DMS 273 treated with DMSO at 0.1 percent for 48 hours (cell line): ENCODE measurements at places on chromosomes 3 and 15.

GRCh38 chr15:28998511-28998910, 112.7 kb downstream of the APBA2 start:
- no peak for DNase-seq

DNA sequence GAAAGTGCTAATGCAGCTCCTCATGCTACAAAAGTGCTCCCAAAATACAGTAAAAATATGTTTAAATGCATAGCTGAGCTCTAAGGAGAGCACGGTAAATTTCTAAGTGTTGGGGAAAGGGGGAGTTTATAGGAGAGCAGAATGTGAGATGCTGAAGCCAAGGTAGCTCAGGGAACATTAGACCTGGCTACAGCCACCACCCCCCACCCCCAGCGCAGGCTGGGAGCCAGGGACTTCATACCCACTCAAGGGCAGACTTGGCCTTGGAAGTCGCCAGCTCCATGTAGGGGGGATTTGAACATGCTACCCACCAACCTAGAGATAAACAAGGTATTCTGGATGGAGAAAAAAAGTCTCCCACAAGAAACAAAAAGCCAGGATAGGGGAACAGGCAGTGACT, 142.2 kb downstream of the MEGF11 start:
- no peak for DNase-seq

DNA sequence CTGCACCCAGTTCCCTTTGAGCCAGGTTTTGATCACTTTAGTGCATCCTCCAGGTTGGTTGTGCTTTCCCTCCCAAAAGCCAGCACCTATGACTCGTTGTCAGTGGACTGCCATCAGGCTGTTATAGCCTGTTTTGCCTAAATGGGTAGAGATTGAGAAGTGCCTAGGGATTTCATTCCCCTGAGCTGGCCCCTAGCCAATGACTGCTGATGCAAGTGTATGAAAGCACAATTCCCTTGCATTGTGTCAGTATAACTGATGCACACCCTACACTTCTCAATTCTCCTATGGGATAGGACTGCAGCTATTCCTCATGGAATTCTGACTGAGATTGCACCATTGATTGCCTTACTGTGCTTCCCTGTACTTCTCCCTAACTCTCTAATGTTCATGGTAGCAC, 102.1 kb upstream of the ARPP21 start:
- no peak for DNase-seq

DNA sequence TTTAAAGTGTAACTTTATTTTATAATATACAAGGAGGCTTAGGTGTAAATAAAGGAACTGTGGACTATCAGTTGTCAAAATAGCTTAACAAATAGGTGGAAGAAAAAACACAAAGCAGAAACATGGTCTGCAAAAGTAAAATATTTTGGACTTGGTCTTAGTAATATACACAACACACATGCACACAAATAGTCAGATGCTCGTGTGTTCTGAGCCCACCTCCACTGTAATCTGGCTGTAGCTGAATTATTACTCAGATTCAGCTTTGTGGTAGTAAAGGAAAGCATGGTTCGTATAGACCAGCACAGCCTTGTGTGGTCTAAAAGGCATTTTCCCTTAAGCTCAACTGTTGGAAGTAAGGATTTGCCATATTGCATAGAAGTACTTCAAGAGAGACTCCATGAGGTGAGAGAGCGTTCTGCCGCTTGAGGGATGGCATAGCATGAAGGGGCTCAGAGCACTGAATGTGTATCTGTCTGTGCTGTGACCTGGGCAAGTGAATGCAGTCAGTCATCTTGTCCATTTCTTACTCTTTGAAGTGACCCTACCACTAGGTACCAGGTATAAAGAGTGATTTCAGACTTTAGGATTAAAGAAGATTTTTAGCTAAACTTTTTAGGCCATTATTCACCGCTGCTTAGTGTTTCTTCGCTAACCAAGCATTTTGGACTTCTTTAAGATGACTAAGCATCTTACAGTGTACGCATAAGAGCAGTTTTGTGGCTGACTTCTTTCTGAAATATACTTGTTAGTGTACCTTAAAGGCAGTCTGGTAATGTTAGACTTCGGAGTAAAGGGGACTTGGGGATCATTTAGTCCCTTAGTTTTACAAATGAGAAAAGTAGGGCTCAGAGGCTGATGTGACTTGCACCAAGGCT, 15.2 kb downstream of the TPM1 start:
- no peak for DNase-seq

GRCh38 chr3:39485547-39485946, 18.1 kb downstream of the MOBP start:
- no peak for DNase-seq

DNA sequence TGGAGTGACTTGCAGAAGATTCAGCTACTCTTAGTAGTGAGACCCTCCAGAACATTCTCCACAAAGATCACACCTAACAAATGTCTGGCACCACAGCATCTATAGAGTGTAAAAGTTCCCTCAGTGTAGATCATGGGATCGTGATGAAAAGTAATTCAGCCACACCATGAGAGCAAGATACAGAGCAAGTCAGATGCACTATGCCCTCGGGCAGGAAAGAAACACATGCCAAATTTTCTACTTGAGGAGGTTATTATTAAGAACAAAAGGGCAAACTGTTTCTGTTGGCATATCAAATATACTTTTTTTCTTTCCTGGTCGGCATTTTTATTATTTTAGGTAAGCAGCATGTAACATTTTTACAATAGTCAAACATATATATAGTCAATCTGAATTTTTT, 44.8 kb upstream of the SNTN start:
- no peak for DNase-seq

DNA sequence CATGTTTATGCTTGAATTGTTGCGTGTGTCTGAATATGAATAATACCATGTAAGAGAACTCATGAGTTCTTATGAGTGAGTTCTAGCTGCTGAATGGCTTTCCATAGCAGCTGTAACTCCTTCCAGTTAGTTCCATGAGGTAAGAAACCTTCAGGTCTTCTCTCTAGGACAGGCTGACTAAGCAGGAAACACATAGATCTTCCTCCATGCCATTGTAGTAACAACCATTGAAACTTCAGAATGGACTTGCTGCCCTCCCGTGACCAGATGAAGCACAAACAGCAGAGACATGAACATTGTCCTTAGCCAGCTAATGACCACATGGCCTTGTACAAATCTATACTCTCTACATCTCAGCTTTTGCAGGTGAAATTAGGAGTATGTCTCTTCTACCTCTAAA, 200.0 kb downstream of the ZNF385D start:
- DNase-seq, result no peak

DNA sequence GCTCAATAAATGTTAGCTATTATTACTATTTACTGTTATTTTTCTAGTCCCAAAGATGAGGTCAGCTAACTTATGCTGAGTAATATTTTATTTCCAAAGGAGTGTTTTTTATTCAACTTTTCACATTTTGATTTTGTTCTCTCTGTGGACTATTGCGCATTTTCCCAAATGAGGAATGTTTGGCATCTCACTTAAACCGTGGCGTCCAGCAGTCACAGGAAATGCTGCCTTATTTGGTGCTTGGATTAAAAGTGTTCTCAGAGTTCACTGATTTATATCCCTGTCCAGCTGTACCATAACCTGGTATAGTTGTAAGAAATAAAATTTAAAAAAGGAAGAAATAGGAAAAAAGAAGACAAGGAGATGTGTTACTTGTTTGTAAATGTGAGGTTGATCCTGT, 166.8 kb downstream of the THSD4 start:
- DNase-seq, result no peak

GRCh38 chr3:187789872-187790271, 44.6 kb upstream of the BCL6 start:
- no peak for DNase-seq

DNA sequence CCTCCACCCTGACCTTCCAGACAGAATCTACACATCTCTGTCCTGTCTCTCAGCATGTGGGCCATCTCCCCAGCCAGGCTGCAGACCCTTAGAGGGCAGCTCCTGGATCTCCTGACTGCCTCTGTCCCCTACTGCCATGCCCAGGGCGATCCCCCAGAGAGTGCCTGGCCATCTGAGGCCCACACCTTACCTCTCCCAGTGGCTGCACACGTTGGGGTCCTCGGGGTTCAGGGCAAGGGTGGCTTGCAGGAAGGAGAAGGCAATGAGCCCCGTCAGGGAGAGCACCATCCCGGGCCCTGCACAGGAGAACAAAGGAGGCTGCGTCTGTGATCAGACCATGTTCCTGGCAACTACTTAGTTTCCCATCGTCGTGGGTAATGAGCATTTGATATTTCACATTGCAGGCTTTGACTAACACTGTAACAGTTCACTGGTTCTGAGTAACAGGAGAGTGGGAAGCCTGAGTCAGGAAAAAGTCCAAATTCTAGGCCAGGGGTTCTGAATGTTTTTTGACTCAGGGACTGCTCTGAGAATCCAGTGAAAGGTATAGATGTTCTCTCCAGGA, 125.4 kb downstream of the MEGF11 start:
- DNase-seq, result no peak

DNA sequence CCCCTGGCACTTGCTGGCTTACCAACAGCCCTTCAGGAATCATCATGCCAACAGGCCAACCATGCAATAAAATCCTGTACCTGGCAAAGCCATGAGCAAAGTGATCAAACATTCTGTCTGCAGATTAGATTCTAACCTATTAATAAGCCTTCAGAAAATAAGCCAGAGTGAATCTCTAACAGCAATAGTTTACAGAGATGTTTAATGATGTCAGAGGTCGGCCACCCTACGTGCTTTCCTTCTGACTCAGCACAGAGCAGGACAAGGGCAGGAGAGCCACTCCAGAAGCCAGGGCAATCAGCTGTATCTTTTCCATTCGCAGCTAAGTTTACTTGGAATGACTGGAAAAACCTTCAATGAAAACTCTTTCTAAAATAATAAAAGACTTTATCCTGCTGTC, 13.1 kb downstream of the COL8A1 start:
- DNase-seq, result no peak

GRCh38 chr3:165529451-165529850, 307.8 kb downstream of the BCHE start:
- no peak for DNase-seq

DNA sequence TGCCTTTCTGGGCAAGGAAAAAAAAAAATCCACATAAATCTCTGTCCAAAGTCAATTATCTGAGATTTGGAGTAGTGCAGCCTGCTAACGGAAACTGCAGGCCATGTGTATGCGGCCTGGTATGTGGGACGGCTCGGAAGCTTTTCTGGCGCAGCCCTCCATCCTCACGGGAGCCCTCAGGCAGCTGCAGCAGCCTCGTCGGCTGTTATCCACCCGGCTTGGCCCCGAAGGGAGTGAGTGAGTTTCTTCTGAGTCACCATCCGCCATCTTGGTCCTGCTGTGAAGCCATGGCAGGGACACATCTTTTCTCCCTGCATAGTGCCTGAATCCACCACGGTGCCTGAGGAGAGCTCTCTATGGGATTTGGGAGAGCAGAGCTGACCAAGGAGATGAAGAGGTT, 62.8 kb downstream of the POLR2M start:
- no peak for DNase-seq

DNA sequence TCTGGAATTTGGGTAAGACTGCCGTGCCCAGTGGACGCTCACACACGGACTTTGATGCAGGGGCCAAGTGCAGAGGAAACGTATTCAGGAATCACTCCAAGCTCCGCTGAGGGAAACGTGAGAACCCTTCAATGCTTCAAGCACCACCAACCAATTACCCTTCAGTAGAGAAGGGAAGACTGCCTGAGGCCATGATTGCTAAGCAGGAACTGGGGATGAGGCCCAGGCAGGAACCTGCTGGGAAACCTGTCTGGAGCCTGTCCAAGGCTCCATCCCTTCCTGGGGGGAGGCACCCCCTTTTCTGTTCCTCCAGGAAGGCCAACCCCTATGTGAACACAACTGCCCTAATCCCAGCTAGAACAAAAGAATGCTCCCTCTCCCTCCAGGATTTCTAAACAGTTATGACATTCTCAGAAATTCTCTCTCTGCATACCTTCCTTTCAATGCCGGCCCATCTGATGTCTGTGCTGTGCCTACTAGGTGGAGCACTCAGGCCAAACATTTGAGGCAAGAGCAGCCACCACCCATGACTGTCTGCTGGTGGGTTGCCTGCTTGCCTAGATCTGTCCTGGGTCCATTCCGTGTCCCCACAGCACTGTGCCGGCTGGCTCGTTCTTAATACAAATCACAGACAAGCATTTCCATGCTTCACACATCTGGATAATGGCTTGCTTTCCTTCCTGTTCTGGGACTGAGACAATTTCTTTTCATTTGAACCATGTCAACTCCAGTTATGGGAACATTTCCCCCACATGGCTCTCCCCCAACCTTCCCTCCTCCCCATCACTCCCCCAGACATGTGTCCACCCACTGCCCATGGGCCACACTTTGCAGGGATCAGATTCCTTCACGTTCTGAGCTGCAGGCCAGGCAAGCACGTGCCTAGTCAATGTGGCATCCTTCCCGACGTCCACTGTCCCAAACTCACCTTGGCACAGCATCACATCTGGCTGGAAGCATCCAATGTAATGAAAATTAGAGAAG, 149.4 kb downstream of the ADAMTS17 start:
- no peak for DNase-seq

- DNase-seq, result no peak
These were observed 3.9 kb upstream of the BNC1 start for GRCh38 chr15:83288381-83288801.

DNA sequence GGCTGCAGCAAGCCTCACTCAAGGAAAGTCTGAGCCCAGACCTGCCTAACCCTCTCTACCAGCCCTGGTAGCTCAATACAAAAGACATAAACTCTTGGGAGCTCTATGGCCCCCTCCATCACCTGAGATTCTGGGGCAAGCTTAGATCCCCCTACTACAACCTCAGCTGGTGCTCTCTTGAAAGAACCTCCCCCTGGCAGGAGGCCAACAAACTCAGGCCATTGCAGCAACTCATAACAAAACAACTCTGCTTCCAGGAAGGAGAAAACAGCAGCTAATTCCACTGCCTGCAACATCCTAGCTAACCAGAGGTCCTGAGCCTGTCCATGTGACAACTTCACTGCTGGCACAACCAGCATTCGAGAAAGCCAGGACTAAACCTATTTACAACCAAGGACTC, 169.2 kb downstream of the ROBO1 start:
- no peak for DNase-seq

DNA sequence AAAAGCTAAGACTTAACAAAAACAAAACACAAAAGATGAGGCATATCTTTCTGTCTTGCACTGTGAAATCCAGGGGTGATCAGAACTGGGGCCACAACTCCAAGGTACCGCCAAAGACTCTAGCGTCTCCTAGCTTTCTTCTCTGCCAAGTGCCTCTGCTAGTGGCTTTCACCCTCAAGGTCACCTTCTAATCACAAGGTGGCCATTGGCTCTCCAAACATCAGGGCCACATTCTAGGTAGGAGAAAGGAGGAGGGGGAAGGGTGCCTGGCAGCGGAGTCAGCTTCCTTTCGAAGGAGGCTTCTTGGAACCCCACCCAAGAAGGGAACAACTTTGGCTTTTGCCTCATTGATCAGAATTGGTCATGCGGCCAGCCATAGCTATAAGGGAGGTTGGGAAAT, 168.8 kb upstream of the SMAD3 start:
- no peak for DNase-seq

- no peak for DNase-seq
These were observed 7.2 kb downstream of the SPG21 start for GRCh38 chr15:64982472-64982871.

DNA sequence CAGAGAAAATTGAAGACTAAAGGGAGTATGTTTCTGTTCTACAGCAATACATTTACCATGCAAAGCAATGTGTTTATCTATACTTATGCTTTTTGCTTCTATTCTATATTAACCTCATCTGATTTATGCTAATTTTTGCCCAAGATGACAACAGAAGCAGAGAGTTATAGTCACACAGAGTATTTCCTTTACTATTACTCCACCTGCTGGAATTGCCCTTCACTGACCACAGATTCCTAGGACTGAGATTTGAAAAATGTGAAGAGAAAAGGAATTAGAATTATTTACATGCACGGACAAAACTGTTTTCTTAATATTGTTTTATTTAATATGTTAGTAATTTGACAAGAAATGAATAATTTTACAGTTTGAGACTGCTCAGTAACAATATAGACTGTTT, 745.6 kb downstream of the VGLL3 start:
- DNase-seq, result no peak
